Muscle of arm (tissue), 14 donors: ENCODE measurements at places on chromosomes 13 and 19. TPM values are rescaled to one million over a fixed set of nuclear protein-coding genes. Genes with fewer than 3 reads are reported as not detected.

ATP8A2 gene
- 2.0 TPM for polyA plus RNA-seq

CCDC122 gene
- 3.1 TPM for polyA plus RNA-seq

RASGRP4 gene
- polyA plus RNA-seq, result 1.9 TPM

FOXO1 gene
- polyA plus RNA-seq, result 15.1 TPM

CD37 gene
- polyA plus RNA-seq, result 13.6 TPM

S1PR4 gene
- not detected for polyA plus RNA-seq

ODAD3 gene
- 0.33 TPM for polyA plus RNA-seq

DNA sequence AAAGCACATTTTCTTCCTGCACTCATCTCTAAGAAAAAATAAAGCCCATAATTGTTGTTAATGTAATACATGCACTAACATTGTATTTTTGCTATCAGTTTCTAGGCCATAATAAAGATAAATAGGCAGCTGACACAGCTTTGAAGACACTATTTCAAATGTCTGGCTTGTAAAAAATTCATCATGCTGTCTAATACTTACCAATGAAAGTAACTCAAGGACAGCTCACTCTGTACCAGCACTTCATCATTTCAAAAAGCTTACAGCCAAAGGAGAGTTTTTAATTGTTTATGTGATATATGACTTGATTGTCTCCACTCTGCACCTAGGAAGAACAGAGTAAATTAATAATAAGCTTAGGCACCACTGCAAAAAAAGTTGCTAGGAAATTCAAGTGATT, 1423.3 kb upstream of the PCDH20 start:
- no peak for DNase-seq

DNA sequence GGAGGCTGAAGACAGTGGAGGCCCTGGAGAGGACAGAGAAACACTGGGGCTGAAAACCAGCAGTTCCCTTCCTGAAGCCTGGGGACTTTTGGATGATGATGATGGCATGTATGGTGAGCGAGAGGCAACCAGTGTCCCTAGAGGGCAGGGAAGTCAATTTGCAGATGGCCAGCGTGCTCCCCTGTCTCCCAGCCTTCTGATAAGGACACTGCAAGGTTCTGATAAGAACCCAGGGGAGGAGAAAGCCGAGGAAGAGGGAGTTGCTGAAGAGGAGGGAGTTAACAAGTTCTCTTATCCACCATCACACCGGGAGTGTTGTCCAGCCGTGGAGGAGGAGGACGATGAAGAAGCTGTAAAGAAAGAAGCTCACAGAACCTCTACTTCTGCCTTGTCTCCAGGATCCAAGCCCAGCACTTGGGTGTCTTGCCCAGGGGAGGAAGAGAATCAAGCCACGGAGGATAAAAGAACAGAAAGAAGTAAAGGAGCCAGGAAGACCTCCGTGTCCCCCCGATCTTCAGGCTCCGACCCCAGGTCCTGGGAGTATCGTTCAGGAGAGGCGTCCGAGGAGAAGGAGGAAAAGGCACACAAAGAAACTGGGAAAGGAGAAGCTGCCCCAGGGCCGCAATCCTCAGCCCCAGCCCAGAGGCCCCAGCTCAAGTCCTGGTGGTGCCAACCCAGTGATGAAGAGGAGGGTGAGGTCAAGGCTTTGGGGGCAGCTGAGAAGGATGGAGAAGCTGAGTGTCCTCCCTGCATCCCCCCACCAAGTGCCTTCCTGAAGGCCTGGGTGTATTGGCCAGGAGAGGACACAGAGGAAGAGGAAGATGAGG, 1.5 kb downstream of the PPP1R15A start:
- no peak for DNase-seq

DNA sequence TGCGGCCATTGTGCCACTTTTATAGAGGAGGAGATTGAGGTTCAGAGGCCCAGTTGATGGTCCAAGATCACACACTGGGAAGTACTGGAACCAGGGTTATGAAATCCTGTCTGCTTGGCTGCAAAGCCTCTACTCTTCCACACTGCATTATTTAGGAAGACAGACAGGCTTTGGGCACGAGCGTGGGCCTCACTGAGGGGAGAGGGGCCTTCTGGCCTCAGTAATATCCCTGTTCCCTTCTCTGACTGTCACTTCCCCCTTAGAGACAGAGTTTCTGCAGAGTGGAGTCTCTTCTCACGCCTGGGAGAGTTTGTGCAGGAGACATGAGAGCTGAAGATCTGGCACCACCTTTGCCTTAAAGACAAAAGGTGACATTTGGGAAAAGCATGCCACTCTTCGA, 49.0 kb upstream of the PNMA8B start:
- DNase-seq, result no peak

DNA sequence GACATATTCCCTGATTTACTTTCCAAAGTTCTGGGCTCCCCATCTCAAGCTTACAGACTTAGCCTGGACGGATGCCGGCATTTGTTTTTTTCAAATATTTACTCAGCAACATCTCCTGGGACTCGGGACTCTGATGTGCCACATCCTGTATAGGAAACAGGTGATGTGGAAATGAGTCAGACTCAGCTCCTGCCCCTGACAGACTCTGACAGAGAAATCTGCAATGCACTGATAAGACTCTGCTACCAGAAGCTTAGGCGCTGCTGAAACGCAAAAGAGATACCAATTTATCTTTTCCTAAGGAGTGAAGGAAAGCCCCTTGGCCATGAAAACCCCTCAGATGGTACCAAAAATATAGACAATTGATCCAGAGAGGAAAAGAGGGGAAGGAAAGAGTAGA, 16.2 kb downstream of the LAIR2 start:
- no peak for DNase-seq

GRCh38 chr13:67231289-67232000, 1.3 kb upstream of the PCDH9 start:
- DNase-seq, result no peak

DNA sequence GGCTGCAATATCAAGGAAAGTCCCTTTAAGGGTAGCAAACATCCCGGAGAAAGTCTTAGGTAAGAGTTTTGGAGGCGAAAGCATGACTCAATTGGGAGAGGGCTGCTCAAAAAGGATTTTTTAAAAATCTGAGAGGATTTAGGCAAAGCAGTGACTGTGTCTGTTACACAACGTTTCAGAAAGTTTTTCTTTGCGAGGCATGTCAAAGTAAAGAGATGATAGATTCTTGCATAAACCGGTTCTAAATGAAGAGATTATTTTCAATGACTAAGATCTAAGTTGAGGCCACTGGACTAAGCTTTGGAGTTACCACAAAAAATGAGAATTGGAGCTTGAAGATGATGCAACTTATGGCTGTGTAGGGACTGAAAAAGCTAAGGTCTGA, 43.7 kb upstream of the ENOX1 start:
- DNase-seq, result no peak

- no peak for DNase-seq
Measured at GRCh38 chr13:99165753-99166587, 34.7 kb upstream of the UBAC2 start.

DNA sequence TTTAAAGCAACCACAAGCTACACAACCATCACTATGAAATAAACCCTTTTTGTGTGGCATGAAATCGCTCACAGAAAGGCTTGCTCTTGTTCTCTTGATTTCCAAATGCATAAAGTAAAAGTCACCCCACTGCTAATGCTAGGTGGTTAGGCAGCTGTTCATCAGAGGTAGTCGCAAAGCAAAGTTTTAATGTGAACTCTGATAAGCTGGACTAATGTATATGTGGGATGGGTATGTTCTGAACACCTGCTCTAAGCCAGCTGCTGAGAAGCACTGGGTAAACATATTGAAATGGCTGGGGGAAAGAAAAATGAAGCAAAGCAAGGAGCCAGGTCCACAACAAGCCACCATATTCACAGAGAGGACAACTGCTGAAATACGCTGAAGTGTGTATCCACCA, 142.3 kb downstream of the KLF12 start:
- DNase-seq, result no peak

- DNase-seq, result no peak
Measured at GRCh38 chr19:4523306-4524110, 5.2 kb upstream of the PLIN4 start.

DNA sequence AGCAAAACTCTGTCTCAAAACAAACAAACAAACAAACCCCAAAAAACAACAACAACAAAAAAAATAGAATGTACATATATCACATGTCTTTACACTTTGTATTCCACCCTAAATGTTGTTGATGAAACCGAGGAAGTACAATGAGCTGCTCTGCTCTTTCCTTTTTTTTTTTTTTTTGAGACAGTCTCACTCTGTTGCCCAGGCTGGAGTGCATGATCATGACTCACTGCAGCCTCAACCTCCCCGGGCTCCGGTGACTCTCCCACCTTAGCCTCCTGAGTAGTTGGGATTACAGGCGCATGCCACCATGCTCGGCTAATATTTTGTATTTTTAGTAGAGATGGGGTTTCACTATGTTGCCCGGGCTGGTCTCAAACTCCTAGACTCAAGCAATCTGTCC, 30.6 kb upstream of the LRP3 start:
- no peak for DNase-seq

- DNase-seq, result no peak
Measured at GRCh38 chr13:49304763-49305700, 57.3 kb downstream of the CDADC1 start.

- DNase-seq, result no peak
Measured at GRCh38 chr13:44801990-44802389, 187.3 kb downstream of the NUFIP1 start.

DNA sequence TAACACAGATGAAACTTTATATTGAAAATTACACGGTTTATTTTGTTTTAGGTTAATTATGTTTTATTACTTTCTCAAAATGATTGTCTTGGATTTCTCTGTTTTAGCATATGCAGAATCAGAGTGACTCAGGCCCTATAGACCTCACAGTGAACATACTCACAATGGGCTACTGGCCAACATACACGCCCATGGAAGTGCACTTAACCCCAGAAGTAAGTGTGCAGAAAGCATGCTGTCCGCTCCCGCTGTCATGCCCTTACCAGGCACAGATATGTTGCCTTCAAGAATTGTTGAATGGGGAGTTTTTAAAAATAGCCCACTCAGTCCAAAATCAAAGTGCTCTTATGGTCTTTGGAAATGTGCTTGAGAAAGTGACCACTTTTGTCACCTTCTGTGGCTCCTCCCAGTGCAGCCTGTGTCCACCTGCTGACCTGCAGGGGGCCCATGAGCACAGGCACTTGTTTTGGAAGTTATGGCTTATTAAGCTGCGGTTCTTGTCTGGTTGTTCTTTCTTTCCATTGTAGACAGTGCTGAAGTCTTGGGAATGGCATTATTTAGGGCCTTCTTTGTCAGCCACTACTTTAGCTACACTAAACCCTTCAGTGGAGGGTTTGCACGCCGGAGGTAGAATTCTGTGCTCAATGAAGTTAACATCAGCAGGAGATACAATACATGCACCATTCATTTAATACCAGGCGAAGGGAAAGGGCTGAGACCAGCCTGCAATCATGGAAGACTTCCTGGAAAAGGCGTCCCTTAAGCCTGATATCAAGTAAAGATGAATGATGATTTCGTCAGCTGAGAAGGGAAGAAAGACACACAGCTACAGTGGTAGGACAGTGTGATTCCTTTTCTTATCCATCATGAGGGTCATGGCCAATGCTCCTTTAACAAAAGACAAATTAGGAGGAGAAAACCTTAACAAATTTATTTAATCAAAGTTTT, 36.7 kb downstream of the CUL4A start:
- no peak for DNase-seq

DNA sequence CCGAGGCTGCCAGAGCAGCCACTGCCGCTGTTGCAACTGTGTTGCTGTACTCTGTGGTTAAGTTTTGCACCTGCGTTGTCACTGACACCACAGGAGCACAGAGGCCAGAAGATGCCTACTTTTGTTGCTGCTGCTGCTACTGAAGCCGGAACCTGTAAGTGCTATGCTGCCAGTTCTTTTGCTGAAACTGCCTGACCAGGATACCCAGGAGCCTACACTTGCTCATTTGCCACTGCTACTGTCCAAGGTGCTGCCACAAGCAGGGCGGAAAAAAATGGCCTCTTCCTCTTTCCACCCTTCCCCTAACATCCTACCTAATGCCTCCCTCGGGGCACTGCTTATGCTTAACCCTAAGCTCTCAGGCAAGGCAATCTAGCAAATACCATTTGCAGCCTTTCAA, 29.0 kb upstream of the NBEA start:
- no peak for DNase-seq

DNA sequence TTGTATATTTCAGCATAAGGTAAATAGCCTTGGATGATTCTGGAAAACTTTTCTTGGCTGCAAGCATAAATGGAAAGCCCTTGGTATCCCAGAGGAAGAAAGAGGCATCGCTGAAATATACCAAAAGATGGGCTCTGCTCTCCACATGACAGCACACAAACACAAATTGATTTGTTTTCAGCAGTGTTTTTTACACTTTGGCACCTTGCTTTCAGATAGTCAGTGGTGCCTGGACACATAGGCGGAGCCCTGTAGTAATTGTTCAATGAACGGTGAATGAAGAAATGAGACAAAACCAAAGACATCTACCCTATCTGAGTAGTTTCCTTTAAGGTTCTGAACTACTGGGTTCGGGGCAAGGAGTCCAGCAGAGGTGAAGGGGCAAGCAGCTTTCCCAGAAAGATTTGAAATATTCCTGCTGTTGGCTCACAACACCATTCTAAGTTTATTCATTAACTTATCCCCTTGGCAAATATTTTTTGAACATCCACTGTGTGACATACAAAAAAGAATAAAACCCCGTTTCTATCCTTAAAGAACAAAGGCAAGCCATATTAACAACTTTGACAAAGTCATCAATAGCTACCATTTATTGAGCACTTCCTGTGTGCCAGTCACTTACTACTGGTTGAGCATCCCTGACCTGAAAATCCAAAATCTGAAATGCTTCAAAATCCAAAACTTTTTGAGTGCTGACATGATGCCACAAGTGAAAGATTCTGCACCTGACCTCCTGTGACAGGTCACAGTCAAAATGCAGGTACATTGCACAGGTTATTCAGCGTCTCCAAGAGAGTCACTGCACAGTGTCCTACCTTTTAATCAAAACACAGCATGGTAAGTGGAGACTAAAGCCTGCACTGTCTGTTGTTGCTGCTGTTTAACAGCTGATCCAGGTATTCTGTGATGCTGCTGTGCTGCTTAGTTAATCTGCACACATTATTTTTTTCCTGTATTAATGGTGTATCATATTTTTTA, 238.1 kb downstream of the DCLK1 start:
- no peak for DNase-seq

DNA sequence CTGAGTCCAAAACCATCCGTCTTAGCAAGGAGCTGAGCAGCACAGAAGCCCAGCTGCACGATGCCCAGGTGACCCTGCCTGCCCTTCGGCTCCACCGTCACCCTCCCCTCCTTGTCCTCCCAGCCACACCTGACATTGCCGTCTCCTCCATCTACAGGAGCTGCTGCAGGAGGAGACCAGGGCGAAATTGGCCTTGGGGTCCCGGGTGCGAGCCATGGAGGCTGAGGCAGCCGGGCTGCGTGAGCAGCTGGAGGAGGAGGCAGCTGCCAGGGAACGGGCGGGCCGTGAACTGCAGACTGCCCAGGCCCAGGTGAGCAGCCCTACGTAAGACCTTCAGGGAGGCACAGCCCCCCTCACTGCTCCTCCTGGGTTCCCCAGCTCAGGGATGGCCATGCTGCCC, 49.1 kb downstream of the KCNC3 start:
- no peak for DNase-seq

DNA sequence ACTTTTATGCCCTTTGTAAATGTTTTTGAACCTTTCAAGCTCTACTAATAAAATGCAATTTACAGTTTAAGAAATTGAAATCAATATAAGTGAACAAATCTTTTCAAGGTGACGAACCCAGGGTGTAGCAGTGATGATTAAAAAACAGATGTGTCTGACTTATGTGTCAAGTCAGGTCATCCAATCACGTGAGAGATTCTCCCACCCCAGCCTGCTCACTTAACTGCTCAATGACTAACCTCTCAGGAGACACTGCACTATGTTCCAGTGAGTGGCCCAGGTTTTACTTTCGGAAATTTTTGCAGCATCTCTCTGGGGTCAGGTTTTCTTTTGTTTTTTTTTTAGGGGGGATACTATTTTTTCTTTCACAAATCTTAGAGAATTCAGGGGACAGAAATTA, 60.7 kb downstream of the ZNF429 start:
- DNase-seq, result no peak
